ENCODE measurements at places on chromosomes 11 and 22.

DNA sequence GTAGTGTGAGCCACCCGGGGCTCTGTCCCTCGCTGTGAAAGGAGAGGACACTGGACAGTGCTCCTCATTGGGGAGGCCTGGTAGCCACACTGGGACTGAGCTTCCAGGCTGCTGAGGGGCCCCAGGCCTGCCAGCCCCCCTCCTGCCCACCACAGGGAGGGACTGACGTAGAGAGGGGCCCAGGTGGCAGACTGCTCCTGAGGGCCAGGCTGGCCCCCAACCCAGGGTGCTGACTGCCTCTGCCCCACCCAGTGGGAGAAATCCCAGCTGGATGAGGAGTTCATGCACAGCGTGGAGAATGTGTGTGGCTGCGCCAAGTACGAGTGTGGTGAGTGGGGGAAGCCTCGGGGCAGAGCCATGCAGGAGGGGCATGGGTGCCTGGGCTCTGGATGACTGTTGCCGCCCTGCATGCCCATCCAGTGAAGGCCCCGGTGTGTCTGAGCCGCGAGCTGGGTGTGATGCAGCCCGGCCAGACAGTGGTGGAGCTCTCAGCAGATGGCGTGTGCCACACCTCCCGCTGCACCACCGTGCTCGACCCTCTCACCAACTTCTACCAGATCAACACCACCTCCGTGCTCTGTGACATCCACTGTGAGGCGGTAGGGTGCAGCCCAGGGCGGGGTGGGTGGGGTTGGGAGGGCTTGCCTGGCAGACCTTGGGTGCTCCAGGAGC lies 78.7 kb upstream of the MYOD1 start:
- DNase-seq, result no peak

- DNase-seq, result no peak
Observed at GRCh38 chr11:113387605-113388211, at the start of gene ANKK1. ANKK1 (plus strand) TSS chr11:113387779; CDS start chr11:113387885, 106 bp downstream.

DNA sequence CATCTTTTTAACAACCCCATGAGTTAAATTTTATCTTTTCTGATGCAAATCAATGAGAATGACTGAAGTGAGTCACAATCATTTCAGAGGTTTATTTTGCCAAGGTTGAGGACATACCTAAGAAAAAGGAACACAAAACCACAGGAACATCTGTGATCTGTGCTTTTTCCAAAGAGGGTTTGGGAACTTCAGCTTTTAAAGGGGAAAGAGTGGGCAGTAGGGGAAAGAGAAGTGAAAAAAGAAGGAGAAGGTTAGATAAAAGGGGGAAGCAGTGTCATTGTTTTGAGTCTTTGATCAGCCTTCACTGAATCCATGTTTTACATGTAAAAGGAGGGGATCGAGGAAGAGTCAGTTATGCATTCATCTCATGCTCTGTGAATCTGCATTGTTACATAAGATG lies 45.3 kb upstream of the SPON1 start:
- DNase-seq, result no peak

GRCh38 chr11:67195971-67196456 lies 70.3 kb upstream of the GRK2 start:
- no peak for DNase-seq

GRCh38 chr11:24716403-24716802 lies 219.6 kb downstream of the LUZP2 start:
- DNase-seq, result no peak

GRCh38 chr11:78038697-78039313 lies 15.7 kb upstream of the KCTD14 start:
- DNase-seq, result no peak

All from NCI-H1105 treated with DMSO at 0.1 percent for 48 hours (cell line).